Activated CD4-positive, alpha-beta T cell treated with anti-CD3 and anti-CD28 coated beads, Interleukin-2, Interleukin-4, amounts not matched to agents 100 ng/mL and 50 ng/mL, durations not matched to agents 16 hours and 8 hours (primary cell): ENCODE measurements at places on chromosomes 12 and 14.
A peak's percentile ranks its signal among the peaks of the same experiment; 100 is the strongest.

- DNase-seq: no peak
These were observed 22.2 kb upstream of the BEGAIN start for GRCh38 chr14:100609331-100609870.

- DNase-seq: no peak
These were observed 11.5 kb downstream of the FOXA1 start for GRCh38 chr14:37583358-37584210.

GRCh38 chr14:68589447-68590200 is 203.2 kb downstream of the ZFP36L1 start:
- DNase-seq: no peak

GRCh38 chr12:47885012-47885501 is 19.7 kb downstream of the VDR start:
- peak; percentile 77 for DNase-seq

- DNase-seq: no peak
These were observed 25.3 kb downstream of the RTN1 start for GRCh38 chr14:59845245-59845644.

GRCh38 chr12:117792471-117792870 is 176.3 kb downstream of the KSR2 start:
- DNase-seq: no peak

DNA sequence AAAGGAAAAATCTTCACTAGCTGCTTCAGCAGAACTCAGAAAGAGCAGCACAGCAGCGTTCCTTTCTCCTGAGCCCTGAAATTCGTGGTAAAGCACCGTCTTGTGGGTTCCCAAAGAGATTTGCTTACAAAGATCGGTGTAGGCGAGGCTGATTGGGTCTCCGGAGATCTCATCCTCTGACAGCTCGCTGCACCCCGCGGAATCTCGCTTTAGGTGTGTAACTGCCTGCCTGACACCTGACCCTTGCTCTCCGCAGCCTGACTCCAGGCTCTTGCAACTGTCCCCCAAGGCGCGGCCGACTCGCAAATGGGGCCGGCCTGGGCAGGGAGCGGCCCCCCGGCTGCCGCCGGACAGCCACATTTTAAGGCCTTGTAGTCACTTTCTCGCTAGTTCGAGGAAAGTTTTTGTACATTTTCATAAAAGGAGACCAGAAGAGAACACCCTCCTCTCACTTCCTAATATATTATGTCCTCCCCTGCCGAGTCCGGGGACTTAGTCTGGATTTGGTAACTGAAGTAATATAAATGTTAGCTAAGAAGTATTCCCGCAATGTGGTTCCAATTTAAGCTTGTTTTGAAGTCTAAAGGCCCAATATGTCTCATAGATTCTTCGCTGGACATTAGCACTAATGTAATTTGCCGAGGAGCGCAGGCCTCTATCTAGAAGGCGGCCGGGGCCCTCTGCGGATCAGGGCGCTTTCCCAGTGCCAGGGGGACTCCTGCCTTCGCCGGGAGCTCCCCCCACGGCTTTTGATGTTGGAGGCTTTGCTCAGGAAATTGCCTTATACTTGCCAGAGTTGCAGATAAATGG is 177.3 kb upstream of the CDKN3 start:
- DNase-seq: no peak

- DNase-seq: no peak
These were observed 74.2 kb downstream of the SMOC1 start for GRCh38 chr14:69953266-69953915.

DNA sequence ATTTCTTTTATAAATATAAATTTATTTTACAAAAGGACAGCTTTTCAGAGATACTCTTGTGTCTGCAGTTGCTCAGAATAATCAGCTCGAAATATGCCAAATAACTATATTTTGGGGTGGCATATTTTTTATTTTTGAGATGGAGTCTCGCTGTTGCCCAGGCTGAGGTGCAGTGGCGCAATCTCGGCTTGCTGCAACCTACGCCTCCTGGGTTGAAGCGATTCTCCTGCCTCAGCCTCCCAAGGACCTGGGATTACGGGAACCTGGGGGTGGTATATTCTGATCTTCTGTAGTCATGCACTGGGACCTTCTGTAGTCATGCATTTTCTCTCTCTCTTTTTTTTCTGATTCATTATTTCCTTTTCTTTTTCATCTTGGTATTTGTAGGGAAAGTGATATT is 135.0 kb upstream of the AMIGO2 start:
- DNase-seq: no peak

GRCh38 chr12:80192087-80192486 is 92.8 kb downstream of the OTOGL start:
- no peak for DNase-seq

- no peak for DNase-seq
These were observed 36.8 kb downstream of the ANKRD9 start for GRCh38 chr14:102472791-102473150.

- no peak for DNase-seq
These were observed 123.5 kb upstream of the BCL2L14 start for GRCh38 chr12:11947213-11947612.

DNA sequence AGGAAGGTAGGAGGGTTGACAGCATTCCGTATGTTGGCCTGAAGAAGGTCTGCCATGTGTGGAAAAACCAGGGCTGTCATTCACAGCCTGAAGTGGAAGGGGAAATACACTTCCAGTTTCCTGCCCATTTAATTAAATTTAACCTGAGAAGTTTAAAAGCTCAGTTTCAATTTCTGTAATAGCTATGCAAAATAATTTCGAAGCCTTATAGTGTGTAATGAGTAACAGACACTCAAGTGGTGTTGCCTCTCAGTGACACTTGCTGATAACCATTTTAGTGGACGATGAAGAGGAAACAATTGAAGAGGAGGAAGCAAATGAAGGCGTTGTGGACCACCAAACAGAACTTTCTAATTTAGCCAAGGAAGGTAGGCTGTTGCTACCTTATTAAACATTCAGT is 44.8 kb downstream of the EP400 start:
- no peak for DNase-seq

DNA sequence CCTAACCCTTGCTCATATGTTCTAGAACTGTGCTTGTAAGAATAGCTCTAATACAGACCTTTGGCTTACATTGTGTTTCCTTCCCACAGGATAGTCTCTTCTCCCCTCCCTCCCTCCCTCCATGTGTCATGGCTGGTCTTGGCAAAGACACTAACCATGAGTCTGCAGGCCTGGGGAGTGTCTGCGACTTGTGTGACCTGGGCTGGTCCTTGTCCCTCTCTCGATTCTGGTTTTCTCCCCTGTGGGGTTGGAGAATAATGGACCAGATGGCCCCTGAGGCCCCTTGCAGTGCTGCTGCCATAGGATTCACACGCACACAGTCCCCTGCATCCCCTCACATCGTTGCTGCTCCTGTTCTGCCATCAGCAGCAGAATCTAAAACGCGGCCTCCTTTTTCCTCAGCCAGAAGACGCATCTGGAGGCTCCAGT is 30.3 kb downstream of the DEGS2 start:
- no peak for DNase-seq

- DNase-seq: no peak
These were observed 9.2 kb upstream of the PYGL start for GRCh38 chr14:50953502-50953901.
